ENCODE measurements at places on chromosomes 4 and X.

DNA sequence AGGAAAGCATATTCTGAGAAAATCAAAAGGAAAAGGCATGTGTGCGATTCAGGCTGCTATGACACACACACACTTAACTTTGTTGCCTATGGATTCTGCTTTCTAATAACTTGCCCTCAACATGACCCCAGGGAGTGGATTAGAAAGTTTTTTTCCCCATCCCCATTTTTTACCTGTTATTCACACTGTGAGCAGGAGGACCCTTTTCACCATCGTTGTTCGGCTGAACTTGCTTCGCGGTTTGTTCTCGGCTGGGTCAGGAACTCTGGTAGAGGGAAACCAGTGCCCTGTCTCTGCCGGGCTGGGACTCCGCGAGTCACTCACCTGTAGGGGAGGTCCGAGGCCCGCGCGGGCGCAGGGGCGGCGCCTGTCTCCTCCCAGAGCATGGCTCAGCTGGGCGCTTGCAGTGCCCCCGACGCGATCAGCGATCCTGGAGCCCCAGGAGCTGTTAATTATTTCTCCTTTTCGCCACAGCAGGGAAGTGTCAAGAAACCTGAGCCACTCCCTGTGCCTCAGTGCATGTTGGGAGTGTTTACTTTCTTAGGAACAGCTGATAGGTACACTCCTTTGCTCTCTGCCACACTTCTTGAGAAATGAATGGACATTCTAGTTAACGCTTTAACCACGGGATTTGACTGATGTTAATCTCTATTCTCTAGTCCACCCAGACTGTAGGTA lies at the start of gene RASSF6:
Gene RASSF6, minus strand, starts transcription at position 322 of the 678 bp plus-strand sequence. CDS start 8,641 bp downstream, outside the sequence.
- peak; percentile 25 for DNase-seq

- DNase-seq, result no peak
Measured at GRCh38 chrX:133054761-133055405, 42.0 kb downstream of the USP26 start.

GRCh38 chrX:94204524-94204923 lies 530.5 kb downstream of the FAM133A start:
- no peak for DNase-seq

DNA sequence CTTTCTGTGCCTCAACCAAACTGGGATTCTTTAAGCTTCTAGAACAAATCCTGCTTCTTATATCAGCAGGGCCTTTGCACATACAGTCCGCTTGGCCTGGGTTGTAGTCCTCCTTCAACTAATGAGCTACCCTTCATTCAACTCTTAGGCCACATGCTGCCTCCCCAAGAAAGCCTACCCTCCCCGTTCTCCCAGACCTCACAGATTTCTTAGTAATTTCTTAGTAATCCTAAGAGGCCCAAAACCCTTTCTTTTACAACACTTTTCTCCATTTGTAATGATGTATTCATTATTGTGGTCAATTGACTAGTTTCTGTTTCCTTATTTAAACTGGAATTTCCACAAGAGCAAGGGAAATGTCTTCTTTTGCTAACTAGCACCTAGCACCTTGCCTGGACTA lies 233.1 kb downstream of the PPP1R2C start:
- no peak for DNase-seq

- no peak for DNase-seq
Measured at GRCh38 chr4:39893693-39894072, 84.0 kb downstream of the PDS5A start.

- DNase-seq, result peak; percentile 11
Measured at GRCh38 chr4:79467246-79467932, 59.4 kb upstream of the GK2 start.

DNA sequence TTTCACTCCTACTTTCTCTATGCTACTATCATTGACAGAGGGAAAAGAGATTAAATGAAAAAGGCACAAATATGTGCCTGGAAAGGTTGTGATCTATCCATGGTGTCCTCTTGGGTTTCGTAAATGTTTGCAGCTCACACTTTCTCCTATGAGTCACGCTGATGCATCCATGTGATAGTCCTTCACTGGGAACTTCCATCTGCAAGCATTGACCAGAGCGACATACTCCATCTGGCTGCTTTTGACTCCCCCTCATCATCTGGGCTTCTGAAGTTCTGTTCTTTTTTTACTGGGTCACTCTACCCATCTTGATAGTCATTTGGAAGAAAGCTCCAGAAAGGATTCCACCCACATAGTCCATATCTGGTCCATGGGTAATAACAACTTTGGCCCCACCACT lies 84.7 kb upstream of the NDST3 start:
- DNase-seq, result no peak

DNA sequence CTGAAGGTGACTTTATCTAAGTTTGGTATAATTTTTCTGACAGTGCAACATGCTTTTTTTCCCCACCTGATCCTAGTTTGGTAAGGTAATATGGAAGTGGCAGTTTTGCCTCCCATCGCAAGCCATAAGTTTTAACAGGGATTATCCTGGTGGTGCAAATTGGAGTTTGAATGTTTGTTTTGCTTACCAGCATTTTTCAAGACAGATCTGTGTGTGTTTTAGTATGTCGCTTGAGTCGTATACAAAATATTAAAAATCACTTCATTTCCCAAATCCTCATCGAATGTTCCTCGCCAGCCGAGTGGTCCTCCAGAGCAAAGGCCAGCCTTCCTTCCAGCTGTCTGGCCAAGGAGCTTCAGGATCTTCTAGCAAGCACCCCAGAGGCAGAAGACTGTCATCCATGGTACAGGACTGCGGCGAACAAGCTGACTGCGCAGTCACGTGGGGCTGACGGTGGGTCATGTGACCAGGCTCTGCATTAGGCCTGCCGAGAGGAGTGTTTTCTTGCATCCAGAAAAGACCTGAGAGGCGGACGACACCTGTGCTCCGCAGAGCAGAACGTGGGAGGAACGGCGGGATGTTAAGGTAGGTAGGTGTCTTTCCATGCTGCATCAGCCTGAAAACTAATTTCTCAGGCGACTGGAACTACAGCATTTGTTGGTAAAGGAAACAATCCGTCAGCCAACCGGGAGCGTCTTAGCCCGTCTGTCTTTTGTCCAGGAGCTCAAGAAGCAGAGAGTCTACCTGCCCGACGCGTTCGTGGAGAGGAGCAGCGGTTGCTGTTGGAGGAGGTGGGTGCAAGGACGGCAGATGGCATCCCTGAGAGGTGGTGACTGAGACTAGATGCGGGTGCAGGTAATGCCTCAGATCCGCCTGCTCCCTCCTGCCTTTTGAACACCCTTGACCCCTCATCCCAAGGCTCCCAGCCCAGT lies at the start of gene GPRASP3:
Gene GPRASP3, plus strand, starts transcription at position 507 of the 932 bp plus-strand sequence. CDS start 28,253 bp downstream, outside the sequence.
- peak; percentile 80 for DNase-seq

GRCh38 chr4:88610771-88611170 lies 18.5 kb downstream of the HERC3 start:
- peak; percentile 84 for DNase-seq

DNA sequence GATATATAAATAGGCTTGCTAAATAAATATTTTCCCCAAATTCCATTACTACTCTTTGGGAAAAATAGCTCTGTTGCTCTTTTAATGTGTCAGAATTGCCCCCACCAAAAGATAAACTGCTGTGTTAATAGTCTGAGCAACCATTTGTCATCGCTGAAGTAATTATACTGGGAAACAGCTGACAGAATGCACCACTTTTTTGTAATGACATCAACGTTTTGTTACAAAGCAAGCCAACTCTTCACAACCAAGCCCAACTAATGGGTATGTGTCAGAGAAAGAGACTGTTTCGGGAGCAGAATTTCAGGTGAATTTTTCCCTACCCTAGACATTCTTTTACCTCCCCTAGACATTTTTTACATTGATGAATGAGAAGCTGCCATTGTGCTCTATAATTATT lies 405.0 kb upstream of the MAGEB18 start:
- DNase-seq, result peak; percentile 2

- no peak for DNase-seq
Measured at GRCh38 chrX:1388651-1389050, 3.3 kb downstream of the SLC25A6 start.

DNA sequence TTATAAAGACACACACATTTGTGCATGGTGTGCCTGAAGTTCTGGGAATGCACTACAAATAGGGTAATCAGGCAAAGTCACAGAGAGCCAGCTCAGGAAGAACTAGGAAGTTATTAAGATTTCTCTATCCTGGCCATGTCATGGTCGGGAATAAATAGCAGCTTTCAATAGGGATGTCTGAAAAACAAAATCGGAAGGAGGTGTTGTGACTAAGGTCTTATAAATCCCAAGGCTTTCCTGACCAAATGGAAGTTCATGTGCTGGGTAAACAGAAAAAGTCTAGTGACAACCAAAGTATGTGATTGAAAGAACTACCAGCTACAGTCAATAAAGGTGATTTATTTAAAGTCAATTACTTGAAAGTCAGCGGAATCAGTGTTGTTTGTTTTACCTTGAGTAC lies 262.5 kb upstream of the HS3ST1 start:
- no peak for DNase-seq

- DNase-seq, result no peak
Measured at GRCh38 chrX:154648931-154649330, 4.4 kb downstream of the CTAG2 start.

DNA sequence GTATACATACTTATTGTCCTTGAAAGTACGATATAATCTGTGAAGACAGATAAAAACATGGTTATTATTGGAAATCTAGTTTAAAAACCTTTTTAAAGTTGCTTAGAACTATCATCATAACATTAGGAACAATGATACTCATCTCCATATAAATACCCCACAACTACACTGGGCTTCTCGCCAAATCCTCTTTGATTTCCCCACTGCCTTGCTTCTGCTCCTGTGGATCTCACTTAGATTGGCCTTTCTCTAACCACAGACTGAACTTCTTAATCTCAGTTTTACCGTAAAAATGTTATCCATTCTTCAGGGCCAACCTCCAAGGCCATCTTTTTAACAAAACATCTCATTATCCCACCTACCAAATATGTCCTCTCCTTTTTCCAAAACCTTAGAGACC lies 77.6 kb downstream of the PRKG2 start:
- DNase-seq, result peak; percentile 14

GRCh38 chr4:56737666-56738065 lies 56.6 kb upstream of the HOPX start:
- no peak for DNase-seq

GRCh38 chr4:149997881-149998421 lies 80.3 kb upstream of the DCLK2 start:
- DNase-seq, result peak; percentile 45

- no peak for DNase-seq
Measured at GRCh38 chr4:86775061-86775460, 74.1 kb downstream of the SLC10A6 start.

DNA sequence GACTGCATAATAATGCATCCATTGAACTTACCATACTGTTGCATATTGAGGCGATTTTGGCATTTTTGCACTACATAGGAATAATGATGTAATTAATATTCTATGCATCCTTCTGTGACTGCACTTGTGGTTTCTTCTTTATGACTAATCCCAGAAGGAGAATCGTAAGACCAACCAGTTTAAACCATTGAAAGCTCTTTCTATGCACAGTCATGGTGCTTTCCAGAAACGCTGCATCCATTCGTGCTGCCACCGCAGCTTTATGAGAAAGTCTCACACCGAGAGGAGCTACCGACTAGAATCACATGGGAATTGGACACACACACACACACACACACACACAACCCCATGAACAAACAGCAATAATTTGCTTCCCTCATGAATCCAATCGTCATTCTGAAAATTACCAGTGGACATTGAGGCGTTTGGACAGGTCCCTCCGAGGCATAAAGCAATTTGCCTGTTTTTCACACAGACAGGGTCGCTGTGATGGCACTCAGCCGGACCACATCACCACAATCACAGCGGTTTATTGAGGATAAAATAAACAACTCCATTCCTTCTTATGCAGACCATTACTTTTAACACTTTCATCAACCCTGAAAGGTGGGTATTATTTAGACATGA lies 64.2 kb downstream of the PACRGL start:
- peak; percentile 9 for DNase-seq

- peak; percentile 19 for DNase-seq
Measured at GRCh38 chrX:1649621-1650020, 34.8 kb downstream of the ASMT start.

- DNase-seq, result no peak
Measured at GRCh38 chr4:83139514-83140156, 25.1 kb upstream of the PLAC8 start.

DNA sequence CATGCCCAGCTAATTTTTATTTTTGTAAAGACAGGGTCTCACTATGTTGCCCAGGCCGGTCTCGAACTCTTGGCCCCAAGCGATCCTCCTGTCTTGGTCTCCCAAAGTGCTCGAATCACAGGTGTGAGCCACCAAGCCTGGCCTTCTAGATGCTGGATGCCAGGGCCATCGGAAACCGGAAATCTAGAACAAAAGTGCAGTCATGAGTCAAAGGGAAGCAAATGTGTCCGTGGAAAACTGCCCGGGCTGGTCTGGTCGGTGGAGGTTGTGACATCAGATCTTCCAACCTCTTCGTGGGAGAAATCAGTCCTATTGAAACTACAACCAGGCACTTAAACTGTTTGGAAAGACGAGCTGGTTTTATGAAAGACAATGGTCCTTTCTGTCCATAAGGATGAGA lies 92.3 kb upstream of the SHOX start:
- no peak for DNase-seq

DNA sequence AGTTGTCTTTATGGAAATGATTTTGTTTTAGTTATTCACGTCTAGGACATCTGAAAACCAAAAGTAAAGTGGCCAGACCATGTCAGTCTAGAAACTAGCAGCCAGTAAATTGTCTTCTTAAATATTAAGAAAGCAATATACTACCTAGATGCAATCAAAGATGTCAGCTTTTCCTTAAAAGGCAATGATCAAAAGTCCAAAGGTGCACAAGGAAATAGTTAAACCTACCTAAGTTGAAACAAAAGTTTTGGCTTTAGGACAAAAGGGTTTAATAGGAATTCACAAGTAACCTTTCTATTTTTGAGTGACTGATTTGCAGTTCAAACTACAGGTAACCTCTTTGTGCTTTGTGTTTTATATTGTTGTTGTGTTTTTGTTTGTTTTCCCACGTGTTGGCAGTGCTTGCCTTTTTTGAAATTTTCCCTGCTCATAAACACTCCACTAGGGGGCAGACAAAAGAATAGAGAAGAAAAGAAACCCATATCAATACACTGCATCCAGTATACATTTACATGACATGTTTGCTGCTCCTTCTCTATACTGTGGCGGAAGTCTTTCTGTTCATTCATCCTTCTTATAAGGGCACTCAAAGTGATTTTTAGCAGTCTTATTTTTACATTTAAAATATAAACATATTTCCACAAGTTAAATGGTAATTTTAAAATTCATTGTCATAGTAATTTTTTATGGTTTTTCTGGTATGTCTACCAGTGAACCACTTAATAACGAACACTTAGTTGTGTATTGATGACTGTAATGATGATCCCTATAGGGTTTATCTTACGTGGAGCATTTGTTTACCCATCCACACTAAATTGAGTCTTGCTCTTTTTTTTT lies 62.7 kb downstream of the GAB1 start:
- DNase-seq, result peak; percentile 38

- DNase-seq, result no peak
Measured at GRCh38 chrX:137945470-137945869, 379.5 kb downstream of the ZIC3 start.

DNA sequence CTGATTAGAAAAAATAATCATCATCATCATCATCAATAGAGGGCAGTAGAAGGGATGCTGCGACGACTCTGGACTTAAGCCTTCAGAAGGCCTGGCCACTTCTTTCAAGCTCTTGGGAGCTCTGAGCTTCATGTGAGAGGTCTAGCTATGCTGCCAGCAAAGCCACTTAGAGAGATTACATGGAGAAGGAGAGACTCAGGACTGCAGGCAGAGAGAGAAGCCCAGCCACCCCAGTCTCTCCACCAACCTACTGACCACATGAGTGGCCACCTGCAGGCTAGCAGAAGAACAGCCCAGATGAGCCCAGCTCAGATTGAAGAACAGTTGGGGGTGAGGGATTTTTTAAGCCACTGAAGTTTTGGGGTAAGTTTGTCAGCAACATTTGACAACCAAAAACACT lies 17.1 kb upstream of the TMEM150C start:
- DNase-seq, result no peak

GRCh38 chr4:8704632-8705031 lies 112.1 kb downstream of the CPZ start:
- no peak for DNase-seq
